ENCODE measurements at places on chromosomes 2 and 18. TPM values are rescaled to one million over a fixed set of nuclear protein-coding genes. Genes with fewer than 3 reads are reported as not detected.

The NYAP2 gene
- not detected for total RNA-seq

- DNase-seq: no peak
These were observed 230.4 kb downstream of the KLHL29 start for GRCh38 chr2:23615216-23616020.

DNA sequence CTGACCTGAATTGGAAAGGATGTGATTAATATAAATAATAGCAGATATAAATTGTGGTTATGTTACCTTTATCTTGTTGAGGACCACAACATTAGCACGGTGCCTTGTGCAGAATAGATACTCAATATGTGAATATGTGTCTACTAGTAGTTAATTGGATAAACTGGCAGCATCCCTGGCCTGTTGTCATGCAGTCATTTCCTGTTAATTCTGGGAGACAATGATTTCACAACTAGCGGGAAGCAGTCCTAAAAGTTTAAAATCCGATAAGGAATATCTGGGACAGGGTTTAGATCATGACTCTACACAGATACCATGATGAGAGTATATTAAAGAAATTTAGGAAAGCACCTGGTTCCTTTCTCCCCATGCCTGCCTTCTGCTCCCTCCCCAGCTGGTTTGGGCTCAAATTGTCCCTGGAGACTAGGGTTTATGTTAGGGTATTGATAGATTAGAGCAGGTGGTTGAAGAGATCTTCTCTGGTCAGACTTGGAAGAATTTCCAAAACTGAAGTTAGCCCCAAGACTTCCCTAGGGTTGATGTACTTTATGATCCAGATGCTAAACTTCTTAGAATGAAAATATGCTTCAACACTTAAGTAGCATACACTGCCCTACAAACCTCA is 32.8 kb downstream of the CYBRD1 start:
- no peak for DNase-seq

DNA sequence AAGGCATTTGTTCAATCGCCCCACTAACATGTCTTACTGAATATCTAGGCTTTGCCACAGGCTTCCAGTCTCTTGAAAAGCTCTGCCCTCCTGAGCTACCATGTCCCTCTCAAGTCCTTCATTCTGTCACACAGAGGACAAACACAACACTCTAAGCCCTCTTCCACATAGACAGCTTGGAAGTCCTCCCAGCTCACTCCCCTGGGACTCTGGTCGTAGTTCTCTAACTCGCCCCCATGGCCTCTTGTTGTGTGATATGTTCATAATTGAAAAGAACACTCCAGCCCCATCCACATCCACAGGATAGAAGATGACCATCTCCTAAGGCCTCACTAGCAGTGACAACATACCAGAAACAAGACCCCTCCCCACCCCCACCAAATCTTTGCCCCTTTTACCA is 37.9 kb downstream of the BUB1 start:
- no peak for DNase-seq

The SEMA4C gene
- total RNA-seq: 15.2 TPM

DNA sequence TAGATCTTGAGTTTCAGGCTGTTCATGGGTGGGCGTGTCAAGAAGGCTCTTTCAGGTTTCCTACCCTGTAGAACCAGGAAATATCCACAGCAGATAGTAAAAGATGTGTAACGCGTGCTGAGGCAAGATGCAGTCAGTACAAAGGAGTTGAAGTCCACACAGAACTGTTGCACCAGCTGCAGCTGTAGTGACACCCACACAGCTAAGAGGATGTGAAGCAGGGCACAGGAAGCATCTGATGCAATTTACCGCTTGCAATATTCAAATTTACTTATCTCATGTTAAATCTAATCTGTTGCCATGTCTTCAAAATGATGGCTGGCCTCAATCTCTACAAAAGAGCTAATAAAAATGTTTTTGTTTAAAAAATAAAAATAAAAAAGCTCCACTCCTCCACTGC is 132.8 kb downstream of the ARHGAP15 start:
- no peak for DNase-seq

Data from glomerular endothelial cell (primary cell).